Naive thymus-derived CD8-positive, alpha-beta T cell (primary cell): ENCODE measurements at places on chromosomes 3 and 15.

DNA sequence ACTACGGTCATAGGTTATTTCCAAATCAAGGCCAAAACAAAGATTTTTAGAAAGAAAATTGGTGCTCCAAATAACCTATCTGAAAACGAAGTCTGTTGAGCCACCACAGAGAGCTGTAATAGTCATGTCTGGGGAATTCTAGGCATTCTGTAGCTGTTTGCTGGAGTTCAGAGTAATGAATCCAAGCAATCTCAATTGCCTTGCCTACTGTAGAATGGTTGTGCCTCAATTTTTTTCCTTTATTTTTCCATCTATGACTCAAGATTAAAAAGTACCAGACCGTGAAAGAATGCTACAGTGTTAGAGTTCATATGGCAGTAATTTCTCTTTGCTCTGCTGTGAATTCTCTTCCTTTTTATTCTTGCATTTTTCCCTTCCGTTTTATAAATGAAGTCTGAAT is 1007.2 kb upstream of the ALCAM start:
- DNase-seq, result no peak

DNA sequence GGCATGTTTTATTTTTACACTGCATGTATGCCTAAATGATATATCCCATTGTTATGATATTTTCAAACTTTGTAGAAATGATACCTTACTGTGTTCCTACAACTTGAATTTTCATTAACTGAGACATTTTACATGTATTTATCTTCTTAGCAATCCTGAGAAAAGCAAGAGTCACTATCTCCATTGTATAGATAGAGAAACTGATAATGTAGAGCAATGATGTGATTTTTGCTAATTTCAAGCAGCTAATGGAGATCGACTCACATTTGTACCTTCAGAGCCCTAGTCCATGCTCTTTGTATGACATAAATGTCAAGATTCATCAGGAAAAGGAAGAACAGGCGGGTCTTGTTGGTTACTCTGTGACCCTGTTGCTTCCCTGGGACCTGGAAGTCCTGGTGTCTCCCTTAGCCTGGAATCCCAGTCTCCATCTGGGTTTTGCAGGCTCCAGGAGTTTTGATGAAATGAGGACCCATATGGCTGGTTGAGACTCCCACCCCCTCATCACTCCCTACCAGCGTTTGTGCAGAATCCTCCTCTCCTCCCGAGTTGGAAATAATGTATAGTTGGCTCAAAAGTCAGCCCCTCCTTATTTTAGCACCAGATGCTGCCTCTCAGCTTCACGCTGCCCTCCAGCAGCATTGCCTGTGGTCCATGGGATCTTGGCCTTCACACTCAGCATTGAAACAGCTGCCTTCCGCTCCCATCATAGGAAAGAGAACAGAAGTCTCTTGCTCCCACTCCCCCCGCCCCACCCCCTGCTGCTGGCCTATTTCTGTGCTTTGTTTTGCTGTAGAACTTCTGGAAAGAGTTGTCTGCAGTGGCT is 67.1 kb downstream of the APBA2 start:
- no peak for DNase-seq

DNA sequence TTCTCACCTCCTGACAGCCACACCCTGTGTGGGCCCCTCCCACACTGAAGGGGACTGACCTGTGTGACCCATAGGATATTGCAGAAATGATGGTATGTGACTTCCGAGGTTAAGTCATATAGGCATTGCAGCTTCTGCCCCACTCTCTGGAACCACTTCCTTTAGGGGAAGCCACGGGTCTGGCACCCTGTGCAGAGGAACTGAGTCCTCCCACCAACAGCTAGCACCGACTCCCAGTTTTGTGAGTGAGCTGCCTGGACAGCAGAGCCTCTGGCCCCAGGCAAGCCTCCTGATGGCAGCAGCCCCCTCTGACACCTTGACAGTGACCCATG is 24.6 kb upstream of the SLC6A6 start:
- no peak for DNase-seq

DNA sequence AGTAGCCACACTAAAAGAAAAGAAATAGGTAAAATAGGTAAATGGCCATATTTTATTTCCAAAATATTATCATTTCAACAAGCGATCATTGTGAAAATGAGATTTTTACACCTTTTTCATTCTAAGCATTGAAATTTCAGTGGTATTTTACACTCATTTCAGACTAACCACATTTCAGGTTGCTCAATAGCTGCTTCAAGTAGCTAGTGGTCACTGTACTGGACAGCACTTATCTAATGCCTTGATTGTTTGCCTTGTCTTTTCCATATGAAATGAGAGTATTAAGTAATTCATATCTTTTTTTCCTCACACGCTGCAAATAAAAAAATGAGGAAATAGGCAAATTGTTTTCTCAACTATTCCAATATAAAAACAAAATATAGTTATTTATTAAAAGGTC is 332.8 kb downstream of the NLGN1 start:
- no peak for DNase-seq

DNA sequence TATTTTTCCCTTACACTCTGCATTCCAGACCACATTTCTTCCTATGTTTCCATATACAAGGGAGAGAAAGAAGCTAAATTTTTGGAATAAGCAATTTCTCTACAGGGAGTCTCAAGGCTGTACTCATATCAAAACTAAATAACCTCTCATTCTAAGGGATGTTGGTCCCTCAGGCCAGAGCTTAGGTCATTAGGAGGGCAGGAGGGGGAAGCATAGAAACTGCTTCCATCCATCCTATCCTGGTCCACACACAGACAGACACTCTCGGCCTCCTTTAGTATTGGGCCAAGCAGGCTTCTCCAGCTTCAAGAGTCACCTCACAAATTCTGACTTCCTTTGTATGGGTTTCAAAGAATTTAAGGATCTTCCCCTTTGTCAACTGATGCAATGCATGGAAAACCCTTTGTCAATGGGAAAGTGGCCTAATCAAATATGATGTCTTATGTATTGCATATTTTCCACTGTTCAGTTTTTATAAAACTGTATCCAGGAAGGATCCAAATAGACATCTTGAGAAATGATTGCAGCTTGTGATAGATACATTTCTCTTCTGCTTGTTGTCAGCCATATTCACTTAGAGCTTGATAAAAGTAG is 140.7 kb upstream of the RARB start:
- DNase-seq, result no peak

GRCh38 chr15:80060356-80061006 is 1.0 kb downstream of the ZFAND6 start:
- no peak for DNase-seq

GRCh38 chr3:30694668-30695067 is 88.3 kb downstream of the TGFBR2 start:
- DNase-seq, result no peak

DNA sequence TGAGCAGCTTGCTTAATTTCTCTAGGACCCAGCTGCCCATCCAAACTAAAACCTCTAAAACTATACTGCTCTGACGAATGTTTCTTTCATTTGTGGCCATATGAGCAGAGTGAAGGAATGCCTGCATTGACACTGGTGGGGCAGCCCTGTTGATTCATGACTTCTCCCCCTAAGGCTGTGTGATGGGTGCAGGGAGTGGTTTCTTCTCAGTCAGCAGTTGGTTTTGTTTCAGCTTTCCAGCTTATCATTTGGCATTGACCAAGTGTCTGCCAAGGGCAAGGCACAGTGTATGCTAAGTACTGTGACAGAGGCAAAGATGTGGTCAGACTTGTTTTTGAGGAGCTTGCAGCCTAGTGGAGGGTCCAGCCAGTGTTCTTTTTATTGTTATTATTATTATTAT is 4.7 kb downstream of the ABHD6 start:
- no peak for DNase-seq

DNA sequence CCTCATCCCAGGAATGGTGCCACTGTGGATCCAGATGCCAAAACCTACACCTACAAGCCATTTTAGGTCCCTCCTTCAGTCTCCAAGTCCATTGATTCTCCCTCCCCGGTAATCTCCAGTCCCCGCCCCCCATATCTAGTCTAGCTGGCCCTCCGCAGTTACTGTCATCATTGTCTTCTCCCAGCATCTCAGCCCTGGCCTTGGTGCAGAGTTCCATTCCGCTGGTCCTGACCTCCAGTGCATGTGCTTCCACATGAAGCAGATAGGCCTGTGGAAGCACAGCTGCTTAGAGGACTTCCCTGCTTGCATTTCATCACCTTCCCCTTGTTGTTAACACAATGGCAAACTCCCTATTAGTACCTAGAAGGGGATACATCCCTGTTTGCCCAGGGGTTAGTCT is 331.8 kb downstream of the LRTM1 start:
- DNase-seq, result no peak

GRCh38 chr3:119631516-119631915 is 28.9 kb downstream of the POPDC2 start:
- DNase-seq, result no peak

DNA sequence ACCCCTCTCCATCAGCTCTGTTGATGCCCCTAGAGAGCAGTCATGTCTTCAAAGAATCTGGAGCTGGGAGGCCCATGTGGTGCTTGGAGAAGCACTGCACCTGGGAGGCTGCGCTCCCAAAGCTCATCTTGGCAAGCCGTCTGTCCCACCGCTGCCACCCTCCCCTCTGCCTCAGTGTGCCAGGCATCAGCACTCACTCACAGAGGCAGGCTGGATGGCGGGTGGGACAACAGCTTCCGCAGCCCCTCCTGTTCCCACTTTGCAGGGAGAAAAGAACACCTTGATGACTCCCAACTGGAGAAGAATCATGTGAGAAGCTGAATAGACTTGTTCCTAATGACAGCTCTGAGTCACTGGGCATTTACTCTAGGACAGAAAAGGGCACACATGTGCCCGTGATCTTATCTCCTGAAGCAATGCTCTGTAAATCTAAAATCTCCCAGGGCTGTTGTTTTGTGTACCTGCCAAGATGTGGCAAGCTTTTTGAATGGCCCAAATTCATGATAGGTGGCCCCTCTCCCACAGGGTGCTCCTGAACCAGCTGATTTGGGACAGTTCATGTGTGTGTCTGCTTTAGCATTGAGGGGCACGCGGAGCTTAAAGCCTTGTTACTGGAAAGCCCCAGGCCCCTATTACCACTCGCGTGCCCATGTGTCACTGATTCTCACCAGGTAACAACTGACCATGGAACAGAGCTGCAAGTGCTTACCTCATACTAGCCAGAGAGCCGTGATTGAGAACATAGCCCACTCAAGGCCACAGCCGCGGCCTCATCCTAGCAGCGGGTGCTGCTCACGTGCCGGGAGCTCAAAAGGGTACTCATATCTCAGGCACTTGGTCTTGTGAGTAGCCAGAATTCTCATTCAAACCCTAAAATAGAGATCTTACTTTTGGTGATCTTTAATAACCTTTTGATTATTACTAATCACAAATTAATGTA is 104.4 kb downstream of the DNAJB8 start:
- DNase-seq, result no peak

- no peak for DNase-seq
Measured at GRCh38 chr15:66095871-66096687, 157.5 kb downstream of the MEGF11 start.

DNA sequence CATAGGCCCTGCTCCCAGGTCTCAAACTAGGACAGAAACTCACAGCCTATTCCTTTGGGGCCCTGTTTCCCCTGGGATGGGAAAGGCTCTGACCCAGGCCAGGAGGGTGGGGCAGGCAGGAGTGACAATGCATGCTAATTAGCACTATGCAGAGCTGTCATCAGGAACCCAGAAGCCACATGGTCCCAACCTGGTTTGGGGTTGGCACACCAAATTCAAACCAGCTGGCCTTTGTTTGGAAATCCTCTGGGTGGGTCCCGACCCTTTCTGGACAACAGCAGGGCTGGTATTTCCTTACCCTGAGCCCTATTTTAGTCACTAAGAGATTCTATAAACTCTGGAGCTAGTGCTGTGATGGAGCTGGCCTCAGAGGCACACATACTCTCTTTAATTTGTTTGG is 166.2 kb downstream of the LRTM1 start:
- DNase-seq, result no peak

- DNase-seq, result no peak
Measured at GRCh38 chr15:82936966-82937711, 15.4 kb downstream of the HOMER2 start.

DNA sequence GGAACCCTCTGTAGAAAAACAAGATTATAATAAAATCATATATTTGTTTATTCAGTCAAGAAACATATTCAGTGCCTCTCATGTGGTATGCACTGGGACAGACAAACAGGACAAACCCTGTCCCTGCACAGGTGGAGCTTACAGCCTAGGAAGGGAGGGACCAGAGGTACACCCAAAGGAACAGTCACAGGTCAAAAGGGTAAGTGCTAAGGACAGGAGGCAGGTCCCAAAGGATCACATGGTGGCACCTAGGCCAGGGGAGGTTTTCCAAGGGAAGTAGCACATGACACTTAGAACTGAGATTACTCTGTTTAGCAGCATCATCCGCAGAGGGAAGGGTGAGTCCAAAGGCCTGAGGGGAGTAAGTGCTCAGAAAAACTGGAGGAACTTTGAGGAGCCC is 254.4 kb upstream of the ARRDC4 start:
- DNase-seq, result no peak

DNA sequence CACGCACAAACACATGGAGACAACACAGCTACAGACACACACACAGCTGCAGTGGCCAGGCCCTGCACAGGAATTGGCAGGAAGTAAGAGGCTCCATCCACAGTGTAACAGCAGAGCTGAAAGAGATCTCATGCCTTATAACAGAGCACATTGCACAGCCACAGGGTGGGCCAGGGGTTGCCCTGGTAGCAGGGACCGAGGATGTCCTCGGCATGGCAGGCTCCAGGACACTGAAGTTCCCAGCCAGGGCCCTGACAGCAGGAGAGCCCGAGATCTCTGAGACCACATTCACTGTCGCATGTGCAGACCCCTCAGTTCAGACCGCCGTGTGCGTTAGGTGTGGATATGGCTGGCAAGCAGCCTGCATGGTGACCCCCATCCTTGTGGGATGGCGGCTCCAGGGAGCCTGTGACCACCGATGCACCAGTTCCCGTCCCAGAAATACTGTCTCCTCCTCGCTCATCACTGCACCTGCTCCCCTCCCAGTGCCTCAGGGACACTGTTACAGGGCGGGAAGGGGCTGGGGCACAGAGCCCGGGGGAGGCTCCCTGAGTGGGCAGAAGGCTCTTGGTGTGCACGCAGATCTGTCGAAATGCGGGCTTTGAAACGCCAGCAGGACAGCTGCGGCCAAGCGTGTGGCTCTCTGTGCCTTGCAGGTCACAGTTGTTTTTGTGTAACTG is 1.5 kb upstream of the OCA2 start:
- no peak for DNase-seq

- no peak for DNase-seq
Measured at GRCh38 chr15:39743611-39744010, 39.0 kb downstream of the FSIP1 start.

GRCh38 chr3:38722781-38723568 is 73.5 kb upstream of the SCN5A start:
- DNase-seq, result no peak

DNA sequence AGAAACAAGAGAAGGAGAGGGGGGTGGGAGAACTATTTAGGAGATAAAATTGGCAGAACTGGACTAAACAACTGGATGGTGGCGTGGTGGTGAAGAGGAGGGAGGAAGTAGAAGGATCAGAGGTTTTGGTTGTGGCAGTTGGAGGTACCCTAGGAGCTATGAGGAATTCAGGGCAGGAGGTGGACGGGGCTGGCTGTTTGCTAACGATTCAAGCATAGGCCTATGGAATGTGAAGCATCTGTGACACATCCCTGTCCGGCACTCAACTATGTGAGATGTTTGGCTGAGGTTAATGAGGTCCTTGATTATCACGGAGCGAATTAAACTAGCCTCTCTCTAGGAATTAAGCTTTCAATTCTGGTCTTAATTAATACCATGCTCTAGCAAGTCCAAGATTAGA is 13.5 kb downstream of the TARS3 start:
- no peak for DNase-seq
